ENCODE measurements at places on chromosomes 4 and X. TPM values are rescaled to one million over a fixed set of nuclear protein-coding genes. Genes with fewer than 3 reads are reported as not detected.

DNA sequence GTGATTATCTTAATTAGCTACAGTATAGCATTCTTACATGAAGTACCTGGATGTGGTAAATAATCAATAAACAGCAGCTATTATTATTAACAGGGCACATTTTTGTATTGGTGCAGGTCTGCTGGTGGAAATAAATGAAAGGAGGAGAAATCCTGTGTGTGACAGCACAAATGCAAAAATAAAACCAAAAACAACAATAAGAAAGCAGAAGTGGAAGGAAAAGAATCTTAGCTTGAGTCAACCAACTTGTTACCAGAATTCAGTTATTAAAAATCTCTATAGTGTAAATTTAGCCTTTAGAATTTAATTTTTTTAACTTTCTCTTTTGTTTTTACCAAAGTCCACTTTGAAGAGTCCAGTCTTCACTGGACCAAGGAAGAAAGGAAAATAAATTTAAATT, 63.1 kb upstream of the LSM6 start:
- DNase-seq = no peak

DNA sequence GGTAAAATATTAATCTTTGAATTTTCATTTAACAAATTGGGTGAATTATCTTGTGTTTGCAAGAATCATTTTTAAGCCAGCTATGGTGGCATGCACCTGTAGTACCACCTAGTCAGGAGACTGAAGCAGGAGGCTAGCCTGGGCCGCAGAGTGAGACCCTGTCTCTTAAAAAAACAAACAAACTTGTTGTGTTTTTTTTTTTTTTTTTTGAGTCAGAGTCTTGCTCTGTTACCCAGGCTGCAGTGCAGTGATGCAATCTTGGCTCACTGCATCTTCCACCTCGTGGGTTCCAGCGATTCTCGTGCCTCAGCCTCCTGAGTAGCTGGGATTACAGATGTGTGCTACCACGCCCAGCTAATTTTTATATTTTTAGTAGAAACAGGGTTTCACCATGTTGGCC, 2.2 kb downstream of the TXLNG start:
- DNase-seq = peak; percentile 80

GRCh38 chr4:155522201-155522600, 144.4 kb upstream of the GUCY1A1 start:
- DNase-seq = no peak

GRCh38 chr4:48943387-48943786, 36.8 kb upstream of the OCIAD2 start:
- no peak for DNase-seq

DNA sequence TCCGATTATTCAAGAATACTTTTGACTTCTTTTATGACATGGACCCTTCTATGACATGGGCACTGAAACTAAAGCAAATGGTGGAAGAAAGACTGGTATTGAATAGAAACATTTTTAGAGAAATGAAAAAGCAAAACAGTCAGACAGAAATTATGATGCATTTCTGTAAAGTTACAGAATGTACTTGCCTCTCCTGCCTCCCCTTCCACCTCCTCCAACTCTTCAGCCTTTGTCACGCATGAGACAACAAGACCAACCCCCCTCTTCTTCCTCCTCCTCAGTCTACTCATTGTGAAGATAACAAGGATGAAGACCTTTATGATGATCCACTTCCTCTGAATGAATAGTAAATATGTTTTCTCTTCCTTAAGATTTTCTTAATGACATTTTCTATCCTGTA, 46.3 kb upstream of the HUWE1 start:
- DNase-seq = no peak

- no peak for DNase-seq
These were observed 52.8 kb upstream of the CLNK start for GRCh38 chr4:10737337-10737736.

DNA sequence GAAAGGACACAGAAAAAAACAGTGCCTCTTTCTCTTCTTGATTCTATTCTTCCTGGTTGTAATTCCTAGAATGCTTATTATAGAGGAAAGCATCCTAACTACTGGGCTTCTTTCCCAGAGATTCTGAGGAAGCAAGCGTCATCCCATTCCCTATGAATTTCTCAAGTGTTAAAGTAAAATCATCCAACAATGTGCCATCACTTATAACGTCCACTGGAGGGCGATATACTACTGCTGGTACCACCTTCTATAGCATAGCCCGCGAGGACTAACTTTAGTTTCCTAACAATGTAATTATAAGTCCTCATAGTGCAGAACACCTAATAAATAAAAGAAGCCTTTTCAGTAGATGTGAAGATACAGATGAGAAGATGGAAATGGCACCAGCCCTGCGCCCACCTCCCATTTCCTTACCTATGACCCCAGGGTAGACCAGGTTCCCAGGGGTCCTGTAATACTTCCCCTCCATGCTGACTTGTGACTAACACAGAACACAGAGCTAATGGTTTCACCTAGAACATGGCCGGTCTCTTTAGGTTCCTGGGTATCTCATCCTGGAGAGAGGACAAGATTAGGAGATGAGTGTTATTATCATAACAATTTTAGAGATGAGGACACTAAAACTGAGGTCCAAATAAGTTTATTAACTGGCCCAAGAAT, 4.2 kb downstream of the CENPVL3 start:
- no peak for DNase-seq

DNA sequence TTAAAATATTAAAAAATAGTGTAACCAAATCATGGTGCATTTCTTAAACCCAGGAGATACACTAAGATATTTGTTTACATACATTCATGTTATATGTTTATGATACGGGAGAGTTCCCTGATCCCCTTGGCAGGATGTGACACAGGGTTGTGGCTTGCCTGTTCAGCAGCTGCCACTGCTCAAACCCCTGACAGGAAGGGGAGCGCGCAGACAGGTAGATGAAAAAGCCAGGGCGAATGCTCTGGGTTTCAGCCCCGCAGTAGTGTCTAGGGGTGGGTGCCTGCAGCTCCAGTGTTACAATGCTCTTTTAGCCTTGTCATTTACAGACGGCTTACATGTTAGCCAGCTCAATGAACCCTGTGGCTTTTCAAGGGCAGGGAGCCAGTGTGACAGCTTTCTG, 1343.8 kb upstream of the IGFBP7 start:
- no peak for DNase-seq

DNA sequence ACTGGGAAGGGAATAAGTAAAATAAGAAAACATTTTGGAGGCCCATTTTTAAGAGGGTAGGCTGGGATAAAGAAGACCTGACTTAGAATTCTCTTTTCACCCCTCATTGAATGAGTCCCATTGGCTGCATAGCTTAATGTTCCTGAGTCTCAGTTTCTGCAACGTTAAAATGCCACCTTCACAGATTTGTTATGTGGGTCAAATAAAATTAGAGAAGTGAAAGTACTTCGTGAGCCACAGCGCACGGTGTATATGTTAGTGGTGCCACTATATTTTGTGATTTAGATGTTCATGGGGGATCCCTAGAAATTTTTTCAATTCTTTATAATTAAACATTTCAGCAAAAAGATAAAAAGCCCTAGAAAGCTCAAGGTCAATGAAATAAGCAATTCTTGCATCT, 109.2 kb upstream of the HS3ST1 start:
- no peak for DNase-seq

DNA sequence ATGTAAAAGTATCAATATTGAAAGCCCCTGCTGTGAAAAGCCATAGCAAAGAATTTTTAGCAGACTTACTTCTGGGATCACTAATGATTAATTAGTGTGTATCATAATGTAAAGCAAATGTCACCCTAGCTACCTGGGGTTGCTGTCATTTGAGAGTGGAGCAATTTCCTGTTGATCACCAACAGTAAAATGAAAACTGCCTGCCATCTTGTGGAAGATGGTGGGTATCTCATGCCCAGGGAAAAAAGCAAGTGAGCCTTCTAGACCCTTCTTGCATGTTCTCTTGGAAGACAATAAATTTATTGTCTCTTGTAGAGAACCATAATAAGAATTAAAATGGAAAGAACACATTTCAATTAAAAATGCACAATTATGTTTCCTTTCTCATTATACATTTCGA, 360.2 kb downstream of the ZIC3 start:
- no peak for DNase-seq

DNA sequence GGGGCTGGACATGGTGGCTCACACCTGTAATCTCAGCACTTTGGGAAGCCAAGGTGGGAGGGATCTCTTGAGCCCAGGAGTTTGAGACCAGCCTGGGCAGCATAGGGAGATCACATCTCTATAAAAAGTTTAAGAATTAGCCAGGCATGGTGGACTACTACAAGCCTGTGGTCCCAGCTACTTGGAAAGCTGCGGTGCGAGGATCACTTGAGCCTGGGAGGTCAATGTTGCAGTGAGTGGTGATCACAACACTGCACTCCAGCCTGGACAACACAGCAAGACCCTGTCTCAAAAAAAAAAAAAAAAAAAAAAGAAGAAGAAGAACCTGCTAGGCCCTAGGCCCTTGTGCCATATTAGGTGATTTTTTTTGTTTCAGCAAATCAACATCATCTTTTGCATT, 12.2 kb downstream of the SRD5A3 start:
- no peak for DNase-seq

DNA sequence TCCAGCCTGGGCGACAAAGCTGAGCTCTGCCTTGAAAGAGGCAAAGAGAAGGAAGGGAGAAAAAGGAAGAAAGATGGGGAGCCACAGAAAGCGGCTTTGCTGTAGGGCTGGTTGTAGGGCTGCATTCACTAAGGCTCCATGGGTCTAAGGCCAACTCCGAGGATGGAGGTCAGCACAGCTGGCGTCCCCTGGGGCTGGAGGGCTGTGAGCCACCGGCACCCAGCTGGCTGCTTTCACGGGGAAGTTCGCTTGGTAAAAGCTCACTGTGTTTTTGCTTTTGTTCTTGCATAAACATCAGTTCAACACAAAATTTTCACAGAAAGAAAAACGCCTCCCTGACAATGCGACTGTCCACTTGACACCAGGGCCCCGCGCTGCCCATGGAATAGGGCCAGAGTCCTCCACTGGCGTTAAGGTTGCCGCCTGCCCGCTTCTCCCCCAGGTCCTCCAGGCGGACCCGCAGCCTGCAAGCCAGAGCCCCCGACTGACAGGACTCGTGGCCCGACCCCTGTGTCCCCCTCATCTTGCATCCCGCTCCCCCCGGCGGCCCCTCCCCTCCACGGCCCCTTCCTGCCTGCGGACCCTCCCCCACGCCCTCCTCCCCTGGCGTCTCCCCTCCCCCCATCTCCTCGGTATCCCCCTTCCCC, 1.1 kb downstream of the RNF212 start:
- no peak for DNase-seq

DNA sequence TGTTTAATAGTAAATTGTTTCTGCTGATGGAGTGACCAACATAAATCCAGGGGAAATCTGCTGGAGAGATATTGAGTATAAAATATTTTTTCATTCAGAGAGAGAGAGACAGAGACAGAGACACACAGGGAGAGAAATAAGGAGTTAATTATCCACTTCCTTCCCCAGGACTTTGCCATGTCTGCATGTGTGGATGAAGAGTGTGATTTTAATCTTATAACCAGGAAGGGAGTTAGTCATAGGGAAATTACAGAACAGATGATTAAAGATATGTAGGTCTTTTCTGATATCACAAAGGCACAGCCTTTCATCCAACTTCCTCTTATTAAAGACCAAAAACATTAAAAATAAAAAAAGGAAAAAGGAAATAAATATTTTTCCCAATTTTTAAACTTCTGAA, 526.3 kb downstream of the SPRY1 start:
- DNase-seq = no peak

DNA sequence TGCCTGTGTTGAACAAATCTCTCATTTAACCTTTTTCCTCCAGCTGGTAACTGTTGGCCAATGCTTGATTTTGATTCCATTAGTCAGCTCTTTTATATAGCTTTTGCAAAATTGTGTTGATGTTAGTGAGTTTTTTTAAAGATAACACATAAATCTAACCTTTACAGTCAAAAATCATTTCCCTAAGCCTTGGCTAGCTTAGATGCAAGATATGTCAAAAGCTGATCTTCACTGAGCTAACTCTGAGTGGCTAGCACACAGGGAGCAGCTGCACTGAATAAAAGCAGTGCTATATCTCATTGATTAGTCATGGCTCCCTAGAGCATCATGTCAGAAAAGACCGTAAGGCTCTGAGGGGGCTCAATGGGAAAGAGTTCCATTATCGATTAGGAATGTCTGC, 78.7 kb downstream of the PPARGC1A start:
- no peak for DNase-seq

GRCh38 chr4:72031868-72032608, at the start of gene NPFFR2:
TSS of gene NPFFR2 (plus strand) at chr4:72032000. CDS start at chr4:72128592, 96,592 bp downstream.
- no peak for DNase-seq

- no peak for DNase-seq
These were observed 19.7 kb upstream of the ABCG2 start for GRCh38 chr4:88177983-88178625.

- no peak for DNase-seq
These were observed 6.2 kb upstream of the STK32B start for GRCh38 chr4:5045097-5045496.

- no peak for DNase-seq
These were observed 41.4 kb upstream of the MAGEA4 start for GRCh38 chrX:151871244-151871643.

DNA sequence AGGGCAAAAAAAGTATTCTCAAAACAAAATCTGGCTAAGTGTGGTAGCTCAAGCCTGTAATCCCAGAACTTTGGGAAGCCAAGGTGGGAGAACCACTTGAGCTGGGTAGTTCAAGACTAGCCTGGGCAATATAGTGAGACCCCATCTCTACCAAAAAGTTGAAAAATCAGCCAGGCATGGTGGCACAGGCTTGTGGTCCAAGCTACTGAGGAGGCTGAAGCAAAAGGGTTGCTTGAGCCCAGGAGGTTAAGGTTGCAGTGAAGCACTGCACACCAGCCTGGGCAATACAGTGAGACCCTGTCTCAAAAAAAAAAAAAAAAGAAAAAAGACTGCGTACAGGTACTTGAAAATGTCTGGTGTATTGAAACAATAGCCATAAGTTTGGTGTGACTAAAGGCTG, 1.7 kb upstream of the SDAD1 start:
- no peak for DNase-seq

- DNase-seq = peak; percentile 62
These were observed 10.8 kb downstream of the DGKQ start for GRCh38 chr4:962231-963208.

DNA sequence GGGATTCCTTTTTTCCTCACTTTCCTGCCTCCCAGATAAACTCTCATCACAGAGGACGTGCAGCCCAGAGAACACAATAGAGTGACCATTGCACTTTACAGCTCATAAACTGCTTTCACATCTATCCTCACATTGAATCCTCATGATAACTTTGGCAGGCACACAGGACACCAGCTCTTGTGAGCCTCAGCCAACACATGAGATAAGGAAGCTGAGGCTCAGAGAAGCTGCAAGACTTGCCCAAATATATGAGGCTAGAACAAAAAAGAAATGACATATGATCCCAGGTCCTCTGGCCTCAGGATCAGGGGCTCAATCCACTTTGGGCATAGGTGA, 85.0 kb upstream of the CPEB2 start:
- DNase-seq = no peak

- DNase-seq = no peak
These were observed 93.5 kb downstream of the GRXCR1 start for GRCh38 chr4:42985976-42986375.

The MAGEH1 gene
- 29.9 TPM for total RNA-seq

The CXorf49 gene
- total RNA-seq = not detected

The FAM9C gene
- total RNA-seq = not detected

The NLRP2B gene
- not detected for total RNA-seq

The MAGEB1 gene
- not detected for total RNA-seq

The KIAA1210 gene
- total RNA-seq = not detected

The GYG2 gene
- total RNA-seq = 2.9 TPM

The DCX gene
- total RNA-seq = 0.36 TPM

All from sigmoid colon (tissue), 7 donors.